ENCODE measurements at places on chromosomes 7 and 10.

DNA sequence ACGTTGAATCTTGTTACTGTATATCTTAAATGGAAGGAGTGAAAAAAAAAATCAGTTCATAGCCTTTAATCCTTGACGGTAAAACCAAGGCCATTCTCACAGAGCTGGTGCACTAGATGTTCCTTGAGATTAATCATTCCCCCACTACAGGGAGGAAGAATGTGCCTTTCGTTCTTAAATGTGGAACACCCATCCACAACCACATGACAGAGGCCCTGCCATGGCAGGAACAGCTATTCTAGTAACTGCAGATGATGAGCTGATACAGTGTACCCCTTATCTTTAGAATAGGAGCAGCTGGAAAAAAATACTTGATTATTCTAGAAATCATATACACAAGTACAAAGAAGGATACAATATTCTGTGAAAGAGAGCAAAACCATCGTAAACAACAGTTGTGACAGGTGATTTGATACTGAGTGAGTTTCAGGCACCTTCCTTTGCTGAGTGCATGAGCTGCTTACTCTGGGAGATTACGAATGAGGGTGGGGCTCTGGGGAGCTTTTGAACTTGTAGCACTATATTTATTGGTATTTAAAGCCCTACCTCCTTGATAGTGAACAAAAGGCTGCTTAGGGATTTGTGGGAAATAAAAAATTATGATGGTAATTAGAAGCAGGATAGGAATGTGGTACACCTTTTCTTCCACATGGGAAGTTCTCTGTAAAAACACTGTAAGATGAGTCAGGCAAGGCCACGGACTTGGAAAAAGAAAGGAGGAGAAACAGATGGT, 244.4 kb upstream of the SLC26A5 start:
- no peak for DNase-seq

DNA sequence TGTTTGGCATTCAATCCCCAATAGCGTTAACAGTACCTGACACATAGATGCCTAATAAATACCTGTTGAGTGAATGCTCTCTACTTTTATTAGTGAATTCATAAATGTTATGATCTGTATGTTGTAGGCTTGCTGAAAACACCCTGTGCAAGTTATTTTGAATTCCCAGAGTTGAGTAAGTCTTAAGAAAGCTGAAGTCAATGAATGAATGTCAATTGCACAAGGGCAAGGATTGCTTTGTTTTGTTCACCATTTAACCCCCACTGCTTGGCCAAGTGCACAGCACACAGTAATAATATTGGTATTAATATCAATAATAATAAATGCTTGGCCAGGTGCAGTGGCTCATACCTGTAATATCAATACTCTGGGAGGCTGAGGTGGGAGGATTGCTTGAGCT, 10.2 kb downstream of the CPA1 start:
- no peak for DNase-seq

DNA sequence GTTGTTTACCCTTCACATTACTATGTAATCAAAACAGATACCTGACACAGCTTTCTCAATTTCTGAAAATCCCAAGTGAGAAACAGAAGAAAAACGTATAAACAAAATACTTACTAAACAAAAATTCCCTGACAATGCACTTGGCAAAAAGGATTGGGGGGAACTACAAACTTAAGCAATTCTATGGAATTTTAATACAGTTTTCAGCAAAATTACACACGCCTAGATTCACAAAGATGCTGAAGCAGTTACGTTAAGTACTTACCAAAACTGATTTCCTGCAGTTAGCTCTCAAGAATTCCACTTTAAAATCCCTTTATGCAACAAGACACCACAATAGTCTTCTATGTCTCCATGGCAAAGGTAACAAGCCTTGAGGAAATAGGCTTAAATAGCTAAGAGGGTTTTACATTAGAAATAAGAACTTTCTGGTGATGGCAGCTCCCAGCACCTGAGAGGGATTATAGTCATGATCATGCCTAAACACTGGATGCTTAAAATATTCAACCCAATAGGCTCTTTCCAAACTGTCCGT, 10.8 kb downstream of the TOMM7 start:
- DNase-seq = no peak

DNA sequence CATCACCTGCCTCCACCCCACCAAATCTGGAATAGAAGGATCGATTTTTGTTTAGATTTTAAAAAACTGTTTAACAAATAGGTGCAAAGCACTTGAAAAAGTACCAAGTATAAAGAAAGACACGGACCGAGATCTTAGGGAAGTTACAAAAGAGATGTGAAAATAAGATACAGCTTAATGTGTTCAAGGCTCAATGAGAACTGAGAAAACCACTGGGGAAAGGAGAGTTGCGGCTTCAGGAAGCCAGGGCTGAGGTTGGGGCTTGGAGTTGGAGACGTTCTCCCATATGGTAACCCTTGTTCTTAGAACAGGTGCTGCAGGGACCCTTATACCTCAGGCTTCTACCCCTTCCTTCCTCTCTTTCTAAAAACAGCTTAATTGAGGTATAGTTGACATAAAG, 140.2 kb downstream of the FANK1 start:
- no peak for DNase-seq

DNA sequence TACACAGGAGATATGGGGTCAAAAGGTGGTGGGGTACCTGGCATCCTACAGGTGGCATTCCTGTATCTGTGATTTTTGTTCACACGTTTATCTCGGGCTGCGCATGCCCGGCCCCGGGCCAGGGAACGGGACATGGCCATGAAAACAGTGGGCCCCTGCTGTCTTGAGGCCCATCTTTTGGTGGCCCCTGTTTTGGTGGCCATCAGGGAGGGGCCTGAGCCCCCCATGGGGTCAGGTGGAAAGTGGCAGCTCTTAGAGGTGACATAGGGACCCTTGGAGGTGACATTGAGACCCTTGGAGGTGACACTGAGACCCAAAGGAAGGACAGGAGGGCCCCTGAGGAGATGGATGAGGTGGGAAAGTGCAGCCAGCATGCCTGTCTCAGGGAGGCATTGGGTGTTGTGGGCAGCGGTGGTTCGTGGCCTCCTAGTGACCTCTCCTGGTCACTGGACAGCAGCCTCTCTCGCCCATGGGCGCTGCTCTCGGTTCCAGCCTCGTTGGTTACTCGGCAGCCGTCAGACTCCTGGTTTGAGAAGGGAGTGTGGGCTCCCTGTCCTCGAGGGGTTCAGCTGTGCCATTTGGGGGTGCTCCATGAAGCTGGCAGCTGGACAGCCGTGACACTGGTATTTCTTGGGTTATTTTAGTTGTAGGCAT, 39.9 kb downstream of the INPP5A start:
- no peak for DNase-seq

GRCh38 chr10:69317175-69317604, 38.9 kb downstream of the HK1 start:
- DNase-seq = no peak

DNA sequence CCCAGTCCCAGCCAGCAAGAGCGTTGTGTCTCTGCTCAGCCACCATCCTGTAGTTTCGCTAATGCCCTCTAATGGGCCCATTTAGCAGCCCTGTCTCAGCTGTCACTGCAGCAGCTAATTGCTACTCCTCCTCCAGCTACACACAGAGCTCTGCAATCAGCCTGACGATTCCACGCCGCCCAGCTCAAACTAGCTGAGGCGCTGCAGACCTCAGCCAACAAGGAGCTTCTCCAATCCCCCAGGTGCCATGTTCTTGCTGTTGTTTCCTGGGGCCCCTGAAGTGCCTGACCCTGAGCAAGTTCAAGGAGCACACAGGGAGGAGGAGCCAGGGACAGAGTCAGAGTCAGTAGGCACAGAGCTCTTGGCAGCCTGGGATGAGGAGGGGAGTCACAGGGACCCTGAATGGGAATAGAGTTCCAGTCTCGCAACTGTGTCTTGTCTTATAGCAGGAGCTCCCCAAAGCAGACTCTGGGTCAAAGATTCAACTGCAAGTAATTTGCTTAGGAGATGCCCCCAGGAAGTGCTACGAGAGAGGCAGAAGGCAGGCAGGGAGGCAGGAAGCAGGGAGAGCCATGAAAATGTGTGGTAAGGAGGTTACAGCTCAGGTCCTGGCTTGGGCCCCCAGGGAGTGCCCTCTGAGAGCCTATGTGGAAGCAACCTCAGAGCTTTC, 135.8 kb upstream of the UNC5B start:
- DNase-seq = no peak

DNA sequence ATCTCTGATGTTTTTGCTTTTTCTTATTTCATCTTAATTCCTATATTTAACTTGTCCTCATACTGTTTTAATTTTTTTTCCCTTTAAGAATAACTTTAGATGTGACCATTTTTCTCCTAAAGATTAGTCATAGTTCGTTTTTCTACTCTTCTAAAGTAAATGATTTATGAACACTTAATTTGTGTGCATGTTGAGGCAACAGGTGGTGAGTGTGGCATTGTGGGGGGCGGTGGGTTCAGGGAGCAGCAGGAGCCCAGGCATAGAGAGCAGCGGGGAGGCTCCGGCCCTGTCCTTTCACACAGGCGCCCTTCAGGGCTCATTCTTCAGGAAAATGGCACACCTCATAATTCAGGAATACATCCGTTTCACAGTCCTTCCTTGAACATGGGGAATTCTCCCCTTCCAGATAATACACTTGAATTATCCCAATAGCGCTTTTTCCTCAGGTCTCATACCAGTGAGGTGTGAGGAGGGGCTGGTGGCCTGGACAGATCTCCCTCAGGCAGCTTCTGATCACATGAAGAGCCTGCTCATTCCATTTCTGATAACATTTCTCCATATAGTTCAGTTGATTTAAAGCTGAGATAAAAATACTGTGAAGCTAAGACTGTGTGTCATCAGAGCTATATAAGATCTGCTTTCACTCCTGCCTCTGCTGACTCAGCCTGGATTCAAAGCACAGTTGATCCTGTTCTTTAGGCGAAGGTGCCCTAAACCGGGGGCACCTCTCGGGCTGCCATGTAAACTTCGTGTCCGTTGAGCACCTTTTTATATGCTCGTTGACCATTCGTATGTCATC, 40.2 kb downstream of the CUL1 start:
- DNase-seq = no peak

DNA sequence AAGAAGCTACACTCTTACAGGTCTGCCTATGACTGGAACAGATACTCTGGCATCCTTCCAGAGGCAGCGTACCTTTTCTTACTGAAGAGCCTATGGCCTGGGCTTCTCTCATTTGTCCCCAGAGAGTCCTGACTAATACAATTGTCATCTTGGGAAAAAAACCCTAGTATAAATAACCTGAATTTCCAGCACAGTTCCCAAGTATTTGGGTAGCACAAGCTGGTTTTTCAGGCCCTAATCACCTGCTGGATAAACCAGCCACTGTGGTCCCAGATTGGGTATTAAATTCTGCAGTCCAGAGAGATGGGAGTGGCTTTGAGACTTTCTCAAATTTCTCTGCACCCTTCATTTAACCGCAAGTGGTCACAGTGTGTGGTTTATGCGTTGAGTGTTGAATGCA, 186.8 kb upstream of the NEBL start:
- no peak for DNase-seq

DNA sequence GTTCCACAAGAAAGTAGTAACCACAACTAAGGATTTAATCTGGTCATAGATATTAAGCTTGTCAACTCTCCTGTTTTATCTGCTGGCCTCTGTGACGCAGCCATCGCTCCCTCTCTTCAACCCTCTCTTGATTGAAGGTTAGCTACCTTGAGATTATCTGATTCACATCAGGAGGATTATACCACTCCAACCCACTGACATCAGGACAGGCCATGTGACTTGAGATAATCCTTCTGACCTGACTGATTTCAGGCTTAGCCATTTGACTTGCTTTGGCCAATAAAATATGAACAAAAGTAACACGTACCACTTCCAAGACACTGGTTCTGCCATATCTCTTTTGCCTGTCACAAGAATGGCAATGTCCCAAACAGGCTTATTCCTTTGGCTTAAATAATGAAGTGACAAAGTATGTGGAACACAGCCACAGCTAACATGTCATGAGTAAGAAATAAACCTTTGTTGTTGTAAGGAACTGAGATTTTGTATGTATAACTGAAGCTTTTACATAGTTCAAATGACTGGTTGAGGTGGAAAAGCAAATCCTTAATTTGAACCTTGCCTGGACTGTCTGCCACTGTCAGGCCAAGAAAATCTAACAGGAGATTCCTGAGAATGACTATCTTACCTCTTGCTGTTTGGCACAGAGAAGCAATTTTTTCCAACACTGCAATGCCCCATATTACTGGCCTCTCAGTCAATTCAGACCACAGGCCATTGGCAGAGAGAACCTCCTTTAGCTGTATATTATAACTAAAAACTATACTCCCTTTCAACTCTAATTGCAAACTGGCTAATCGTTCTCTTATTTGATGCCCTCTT, 13.9 kb downstream of the ZNF438 start:
- no peak for DNase-seq

DNA sequence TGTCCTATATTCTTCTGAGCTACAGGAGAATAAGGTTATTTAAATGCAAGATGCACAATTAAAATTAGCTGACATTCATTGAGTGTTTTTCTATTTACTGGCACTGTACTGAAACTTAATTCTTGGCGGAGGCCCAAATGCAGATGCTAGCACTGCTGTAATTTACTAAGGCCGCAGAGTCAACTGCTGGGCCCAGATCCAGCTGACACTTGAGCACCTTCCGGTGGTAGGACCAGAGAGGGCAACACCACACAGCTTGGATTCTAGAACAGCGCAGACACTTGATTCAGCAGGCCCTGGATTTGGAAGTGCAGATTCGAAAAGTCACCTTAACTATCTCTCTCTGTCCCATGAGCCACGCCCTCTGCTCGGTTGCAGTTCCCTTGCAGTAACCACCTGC, 228.6 kb upstream of the TMEM72 start:
- DNase-seq = no peak

- no peak for DNase-seq
Measured at GRCh38 chr7:141251957-141252356, 178.1 kb downstream of the TMEM178B start.

GRCh38 chr10:61975391-61975932, 74.0 kb downstream of the ARID5B start:
- DNase-seq = no peak

DNA sequence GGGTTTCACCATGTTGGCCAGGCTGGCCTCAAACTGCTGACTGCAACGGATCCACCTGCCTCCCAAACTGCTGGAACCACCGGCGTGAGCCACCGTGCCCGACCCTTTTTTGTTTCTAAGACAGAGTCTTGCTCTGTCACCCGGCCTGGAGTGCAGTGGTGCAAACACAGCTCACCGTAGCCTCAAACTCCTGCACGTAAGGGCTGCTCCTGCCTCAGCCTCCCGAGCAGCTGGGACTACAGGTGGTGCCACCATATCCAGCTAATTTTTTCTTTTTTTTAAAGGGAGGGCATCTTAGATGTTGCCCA, 36.4 kb downstream of the ADAP1 start:
- DNase-seq = no peak

DNA sequence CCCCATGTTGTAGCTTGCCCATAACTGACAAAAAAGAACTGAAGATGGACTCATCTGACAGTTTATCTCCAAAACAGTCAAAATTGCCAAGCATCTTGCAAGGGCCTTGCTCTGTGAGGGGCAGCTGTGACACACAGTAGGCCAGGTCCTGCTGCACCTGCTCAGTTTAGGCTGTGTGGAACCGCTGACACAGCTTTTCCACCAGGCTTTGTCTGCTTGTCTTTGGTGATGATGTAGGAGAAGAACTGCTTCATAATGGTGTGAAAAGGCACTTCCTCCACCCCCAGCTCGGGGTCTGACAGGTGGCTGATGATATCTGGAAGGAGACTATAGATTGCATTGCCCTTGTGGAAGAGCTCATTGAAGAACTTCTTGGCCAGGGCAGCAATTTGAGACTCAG, 92.6 kb downstream of the NPSR1 start:
- DNase-seq = no peak
